DMS79 (cell line): ENCODE measurements at places on chromosomes 6 and 20.

DNA sequence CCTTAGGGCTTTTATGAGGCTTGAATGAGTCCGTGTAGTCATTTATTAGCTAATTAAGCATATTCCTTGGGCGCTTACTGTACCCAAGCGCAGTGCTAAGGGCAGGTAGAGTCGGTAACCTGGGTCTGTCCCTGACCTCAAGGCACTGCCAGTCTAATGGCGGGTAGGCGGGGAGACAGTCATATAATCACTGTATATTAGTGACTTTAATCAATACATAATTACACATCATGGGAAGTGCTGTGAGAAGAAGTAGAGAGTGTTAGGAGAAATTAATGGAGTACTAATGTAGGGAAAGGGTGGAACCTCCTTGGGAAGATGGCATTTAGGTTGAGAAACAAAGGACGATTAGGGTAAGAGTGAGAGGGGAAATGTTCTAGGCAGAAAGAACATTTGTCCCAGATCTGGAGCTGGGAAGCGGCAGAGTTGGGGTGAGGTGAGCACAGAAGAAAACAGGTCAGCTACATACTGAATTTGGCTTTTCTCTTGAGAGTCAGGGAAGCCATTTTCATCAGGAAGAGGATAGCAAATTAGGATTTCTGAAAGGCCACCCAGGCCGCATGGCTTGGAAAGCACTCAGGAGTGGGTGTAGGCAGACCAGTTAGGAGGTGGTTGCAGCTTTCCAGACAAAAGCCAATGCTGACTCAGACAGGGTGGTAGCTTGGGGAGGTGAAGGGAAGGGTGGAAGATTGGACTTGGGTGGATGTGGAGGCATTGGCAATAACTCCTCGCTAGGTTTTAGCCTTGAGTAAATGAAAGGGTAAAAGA lies 954 bp upstream of the BLCAP start:
- no peak for DNase-seq

GRCh38 chr6:141164042-141164743 lies 968.5 kb upstream of the GJE1 start:
- DNase-seq: no peak

GRCh38 chr6:35605600-35605999 lies 83.1 kb downstream of the FKBP5 start:
- DNase-seq: no peak

- no peak for DNase-seq
These were observed 7.0 kb downstream of the RALGAPB start for GRCh38 chr20:38479596-38479995.

- no peak for DNase-seq
These were observed 12.5 kb upstream of the TMEM242 start for GRCh38 chr6:157335829-157336228.

- no peak for DNase-seq
These were observed 87.2 kb downstream of the PDE7B start for GRCh38 chr6:135938576-135939207.

DNA sequence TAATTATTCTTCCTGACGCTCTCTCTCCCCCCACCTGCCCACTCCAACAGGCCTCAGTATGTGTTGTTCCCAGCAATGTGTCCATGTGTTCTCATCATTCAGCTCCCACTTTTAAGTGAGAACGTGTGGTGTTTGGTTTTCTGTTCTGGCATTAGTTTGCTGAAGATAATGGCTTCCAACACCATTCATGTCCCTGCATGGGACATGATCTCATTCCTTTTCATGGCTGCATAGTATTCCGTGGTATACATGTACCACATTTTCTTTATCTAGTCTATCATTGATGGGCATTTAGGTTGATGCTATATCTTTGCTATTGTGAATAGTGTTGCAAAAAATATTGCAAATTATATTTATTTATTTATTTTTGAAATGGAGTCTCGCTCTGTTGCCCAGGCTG lies 258.0 kb downstream of the TFAP2A start:
- DNase-seq: no peak

GRCh38 chr6:14746139-14746837 lies 499.6 kb upstream of the JARID2 start:
- DNase-seq: no peak
